ENCODE measurements at places on chromosomes 4 and X.

GRCh38 chrX:150226223-150226965 is 136.7 kb upstream of the MAMLD1 start:
- no peak for DNase-seq

- DNase-seq: peak; percentile 33
Observed at GRCh38 chr4:120694973-120695372, 227.6 kb downstream of the PRDM5 start.

DNA sequence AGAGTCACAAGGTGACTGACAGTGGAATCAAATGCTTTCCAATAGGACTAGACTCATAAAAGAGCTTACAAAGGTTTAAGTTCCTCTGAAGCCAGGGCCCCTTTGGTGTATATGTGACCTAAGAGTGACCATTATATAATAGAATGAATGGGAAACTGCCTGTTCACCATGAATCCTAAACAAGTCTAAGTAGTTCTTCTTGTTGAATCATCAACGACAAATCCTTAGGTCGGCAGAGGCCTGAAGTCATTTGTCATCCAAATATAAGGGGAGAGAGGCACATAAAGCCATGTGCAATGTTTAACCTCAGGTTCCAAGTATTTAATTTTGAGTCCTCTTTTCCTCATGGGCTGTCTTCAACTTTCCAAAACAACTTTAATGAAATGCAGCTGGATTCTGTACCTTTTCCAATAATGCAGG is 122.4 kb downstream of the RASL11B start:
- DNase-seq: no peak

GRCh38 chr4:22413471-22413870 is 102.4 kb downstream of the ADGRA3 start:
- DNase-seq: no peak

DNA sequence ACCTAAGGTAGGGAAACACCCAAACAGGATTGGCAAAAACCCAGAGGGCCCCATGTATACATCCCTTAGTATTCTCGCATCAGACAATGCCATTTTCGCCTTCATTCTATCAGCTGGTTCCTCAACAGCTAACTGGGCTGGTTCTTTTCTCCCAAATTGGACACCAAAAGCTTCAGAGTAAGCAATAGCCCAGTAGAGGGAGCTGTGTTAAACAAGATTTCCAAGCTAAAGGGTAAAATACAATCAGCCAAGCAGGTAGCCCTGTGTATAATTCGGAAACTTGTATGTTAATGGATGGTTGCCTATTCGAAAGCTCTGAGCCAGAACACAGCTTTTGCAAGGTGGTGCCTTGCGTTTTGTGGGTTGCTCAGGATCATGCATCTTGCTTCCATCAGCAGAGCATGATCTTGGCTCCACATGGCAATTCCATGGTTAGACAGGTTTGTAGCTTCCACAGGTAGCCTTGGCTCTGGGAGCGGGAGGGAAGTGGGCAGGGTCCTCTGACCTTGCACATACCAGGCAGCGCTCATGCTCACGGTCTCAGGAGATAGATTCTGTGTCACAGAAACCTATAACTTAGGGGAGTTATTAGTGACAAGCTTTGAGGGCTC is 115.2 kb upstream of the LNX1 start:
- no peak for DNase-seq

DNA sequence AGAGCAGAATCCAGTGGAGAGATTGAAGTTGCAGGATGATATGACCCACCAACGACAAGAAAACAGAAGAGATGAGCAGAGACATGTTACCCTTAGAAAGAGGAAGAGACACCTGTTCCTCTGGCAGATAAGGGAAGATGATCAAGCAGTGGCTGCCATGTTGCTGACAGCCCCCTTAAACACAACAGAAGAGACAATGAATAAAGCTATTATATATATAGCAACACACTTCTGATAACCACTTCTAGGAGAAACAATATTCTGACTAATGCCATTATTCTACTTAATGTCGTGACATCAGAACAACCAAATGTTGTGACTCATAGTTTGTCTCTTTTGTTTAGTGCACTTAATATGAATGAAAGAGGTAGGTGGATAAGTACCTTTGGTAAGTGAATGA is 44.9 kb downstream of the SH3RF1 start:
- DNase-seq: no peak

All from omental fat pad (tissue), 4 donors.